ENCODE measurements at places on chromosomes 5 and 9. TPM values are rescaled to one million over a fixed set of nuclear protein-coding genes. Genes with fewer than 3 reads are reported as not detected.

GRCh38 chr9:19162026-19162366, 34.7 kb upstream of the PLIN2 start:
- no peak for DNase-seq

GRCh38 chr5:139910036-139910435, 114.4 kb downstream of the PSD2 start:
- no peak for DNase-seq

DNA sequence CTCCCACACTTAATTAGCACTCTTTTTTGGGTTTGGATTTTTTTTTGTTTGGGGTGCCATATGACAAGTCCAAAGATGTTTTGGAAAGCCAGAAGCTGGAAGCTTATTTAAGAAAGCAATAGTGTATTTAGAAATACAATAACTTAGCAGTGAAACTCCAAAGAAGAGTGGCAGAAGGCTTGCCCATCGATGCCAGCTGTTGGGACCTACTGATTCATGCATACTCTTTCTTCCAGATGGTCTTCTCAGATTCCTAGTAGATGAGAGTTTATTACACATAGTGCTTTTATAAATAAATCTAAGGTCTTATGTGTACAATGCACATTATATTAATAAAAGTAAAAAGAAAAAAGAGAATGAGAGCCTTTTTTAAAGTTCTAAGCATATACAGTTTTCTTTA, 374.6 kb downstream of the OSTF1 start:
- DNase-seq, result no peak

DNA sequence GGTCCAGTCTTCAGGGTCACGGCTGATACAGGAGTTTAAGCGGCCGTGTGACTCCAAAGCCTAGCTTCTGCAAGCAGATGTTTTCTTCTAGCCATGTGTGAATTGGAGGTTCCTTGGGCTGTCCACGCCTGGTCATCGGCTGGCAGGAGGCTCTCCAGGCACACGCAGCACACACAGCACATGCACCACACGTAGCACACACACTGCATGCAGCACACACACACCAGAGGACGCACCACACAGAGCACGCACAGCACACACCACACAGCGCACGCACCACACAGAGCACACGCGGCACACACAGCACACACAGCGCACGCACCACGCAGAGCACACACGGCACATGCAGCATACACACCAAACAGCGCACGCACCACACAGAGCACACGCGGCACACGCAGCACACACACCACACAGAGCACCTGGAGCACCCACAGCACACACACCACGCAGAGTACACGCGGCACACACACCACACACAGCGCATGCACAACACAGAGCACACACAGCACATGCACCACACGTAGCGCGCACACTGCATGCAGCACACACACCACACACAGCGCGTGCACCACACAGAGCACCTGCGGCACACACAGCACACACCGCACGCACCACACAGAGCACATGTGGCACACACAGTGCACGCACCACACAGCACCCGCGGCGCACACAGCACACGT, 234.3 kb downstream of the FANCC start:
- no peak for DNase-seq

DNA sequence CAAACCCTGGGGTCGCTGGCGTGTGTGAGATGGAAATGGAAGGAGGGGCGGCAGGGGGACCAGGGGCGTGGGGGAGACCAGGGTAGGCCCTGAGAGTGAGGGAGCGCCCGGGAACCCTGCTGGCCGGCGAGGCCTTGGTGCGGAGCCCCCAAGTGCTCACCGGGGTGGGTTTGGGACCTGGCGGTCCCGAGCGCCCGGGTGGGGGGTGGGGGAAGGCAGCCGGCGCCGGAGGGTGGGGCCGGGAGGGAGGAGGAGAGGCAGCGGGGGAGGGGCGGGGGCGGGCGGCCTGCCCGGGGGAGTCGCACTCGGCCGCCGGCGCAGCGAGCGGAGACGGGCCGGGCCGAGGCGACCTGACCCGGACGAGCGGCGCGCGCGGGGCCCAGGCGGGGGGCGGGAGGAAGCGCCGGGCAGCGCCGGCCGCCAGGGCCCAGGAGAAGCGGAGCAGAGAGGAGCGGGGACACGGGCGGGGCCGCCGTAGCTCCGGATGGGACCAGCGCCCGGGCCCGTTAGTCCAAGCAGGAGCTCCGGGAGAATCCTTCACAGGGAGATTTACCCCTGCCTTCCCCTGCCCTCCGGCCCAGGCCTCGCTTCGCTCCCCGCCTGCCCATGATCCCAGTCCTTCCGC, at the start of gene NPR2:
TSS of gene NPR2 (plus strand) at position 295 of the 625 bp plus-strand sequence. CDS start 818 bp downstream, outside the sequence.
- no peak for DNase-seq

DNA sequence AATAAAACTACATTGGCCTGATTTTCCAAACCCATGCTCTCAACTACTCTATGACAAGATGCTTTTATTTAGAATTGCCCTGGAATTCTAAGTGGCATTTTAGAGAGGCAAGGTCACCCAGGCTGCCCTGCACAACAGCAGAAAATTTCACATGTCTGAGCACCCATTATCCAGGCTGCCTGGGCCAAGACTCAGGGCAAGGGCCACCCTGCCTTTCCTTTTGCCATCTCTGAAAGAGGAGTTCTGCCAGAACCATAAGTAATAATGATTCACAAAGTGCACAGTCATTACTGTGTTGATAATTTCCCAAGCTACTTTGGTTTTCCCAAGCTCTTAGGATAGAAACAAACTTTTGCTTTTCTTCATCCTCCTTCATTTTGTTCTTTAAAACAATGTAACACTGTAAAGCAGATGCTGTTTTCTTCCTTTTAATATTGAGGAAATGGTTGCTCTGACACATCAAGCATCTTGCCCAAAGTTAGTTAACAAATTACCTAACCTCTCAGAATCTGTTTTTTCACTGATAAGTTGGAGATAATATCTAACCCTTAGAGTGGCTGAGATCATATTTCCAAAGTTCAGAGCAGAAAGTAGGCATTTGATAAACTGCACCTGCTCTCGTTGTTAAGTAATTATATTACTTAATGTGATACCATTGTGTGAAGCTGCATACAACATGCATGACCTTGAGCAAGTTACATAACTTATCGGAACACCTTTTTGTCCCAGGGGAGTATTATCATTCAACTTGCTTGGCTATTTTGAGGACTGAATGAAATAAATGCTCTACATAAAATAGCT, 325.6 kb downstream of the PRELID2 start:
- no peak for DNase-seq

IRX1 gene
- not detected for total RNA-seq

OR1B1 gene
- not detected for total RNA-seq

- no peak for DNase-seq
These were observed 119.5 kb upstream of the PCA3 start for GRCh38 chr9:76644647-76645250.

- DNase-seq, result no peak
These were observed 161.1 kb upstream of the PANK3 start for GRCh38 chr5:168740092-168740800.

GRCh38 chr9:121694600-121694999, 43.2 kb downstream of the DAB2IP start:
- no peak for DNase-seq

OR1J2 gene
- not detected for total RNA-seq

GRCh38 chr5:181259283-181259682, 1.7 kb downstream of the TRIM52 start:
- DNase-seq, result no peak

DNA sequence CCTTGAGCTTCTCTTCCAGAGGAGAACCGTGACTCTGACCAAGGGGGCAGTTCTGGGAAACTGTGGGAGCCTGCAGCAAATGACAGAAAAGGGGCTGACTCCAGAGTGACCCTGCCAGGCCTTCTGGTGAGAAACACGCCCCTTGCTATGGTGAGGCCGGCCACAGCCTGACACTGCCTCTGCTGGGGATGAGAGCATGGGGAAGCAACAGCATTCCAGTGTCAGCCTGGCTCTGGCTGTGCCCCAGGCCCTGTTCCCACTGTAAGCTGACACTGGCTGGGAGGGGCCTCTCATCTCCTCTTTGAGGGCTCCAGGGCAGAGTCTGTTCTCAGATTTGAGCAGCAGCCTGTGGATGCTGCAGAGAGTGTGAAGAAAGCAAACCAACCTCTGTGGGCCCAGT, 180.0 kb upstream of the IL12B start:
- no peak for DNase-seq

RUFY1 gene
- total RNA-seq, result 61.6 TPM

ERGIC1 gene
- total RNA-seq, result 65.1 TPM

- DNase-seq, result no peak
These were observed 6.6 kb downstream of the C1QTNF2 start for GRCh38 chr5:160363660-160364395.

PTGES2 gene
- total RNA-seq, result 61.8 TPM

BAAT gene
- total RNA-seq, result 0.13 TPM

DCAF12 gene
- total RNA-seq, result 23.3 TPM

REEP2 gene
- total RNA-seq, result 0.46 TPM

- no peak for DNase-seq
These were observed 85.2 kb upstream of the HTR4 start for GRCh38 chr5:148739524-148739923.

DNA sequence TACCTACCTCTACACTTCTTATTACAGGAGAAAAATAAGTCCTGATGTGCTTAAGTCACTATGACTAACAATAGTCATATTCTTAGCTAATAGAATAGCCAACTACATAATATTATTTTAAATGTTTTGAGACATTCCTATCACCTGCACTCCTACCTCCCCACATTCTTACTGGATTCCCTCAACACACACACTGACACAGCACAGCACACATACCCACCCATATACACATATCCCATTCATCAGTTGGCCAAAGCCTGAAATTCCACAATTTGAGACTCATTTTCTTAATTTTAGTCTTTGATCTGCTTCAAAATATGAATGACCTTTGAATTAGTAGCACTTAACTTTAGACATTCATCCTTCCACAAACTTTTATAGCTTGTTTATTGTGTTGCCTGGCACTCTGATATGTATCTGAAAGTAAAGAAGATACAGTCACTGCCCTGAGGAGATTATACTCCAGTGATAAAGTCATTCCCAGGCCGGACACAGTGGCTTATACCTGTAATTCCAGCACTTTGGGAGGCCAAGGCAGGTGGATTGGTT, 168.3 kb upstream of the RASA1 start:
- DNase-seq, result no peak

FOXD4L5 gene
- 0.23 TPM for total RNA-seq

FBP1 gene
- total RNA-seq, result 3.9 TPM

DNA sequence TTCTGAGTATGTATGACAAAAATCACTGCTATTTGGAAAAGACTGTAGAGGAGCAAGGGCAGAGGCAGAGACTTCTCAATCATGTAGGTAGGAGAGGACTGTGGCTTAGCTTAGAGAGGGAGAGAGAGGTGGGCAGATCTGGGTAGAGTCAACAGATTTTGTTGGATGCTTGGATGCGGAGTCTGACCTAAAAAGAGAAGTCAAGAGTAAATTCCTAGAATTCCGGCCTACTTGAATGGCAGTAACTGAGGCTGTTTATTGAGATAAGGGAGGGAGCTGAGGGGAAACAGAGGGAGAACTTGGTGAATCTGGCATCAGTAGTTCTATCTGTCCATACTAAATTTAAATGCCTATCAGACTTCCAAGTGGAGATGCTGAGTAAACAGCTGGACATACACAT, 2.4 kb downstream of the TICAM2 start:
- DNase-seq, result no peak

GRCh38 chr9:83935276-83935935, 14.2 kb upstream of the KIF27 start:
- DNase-seq, result no peak

GRCh38 chr5:35374584-35374983, 144.3 kb upstream of the PRLR start:
- no peak for DNase-seq

FBP2 gene
- not detected for total RNA-seq

WNT8A gene
- not detected for total RNA-seq

- DNase-seq, result no peak
These were observed 20.5 kb upstream of the IFNK start for GRCh38 chr9:27503623-27504022.

C8G gene
- total RNA-seq, result 1.7 TPM

DNA sequence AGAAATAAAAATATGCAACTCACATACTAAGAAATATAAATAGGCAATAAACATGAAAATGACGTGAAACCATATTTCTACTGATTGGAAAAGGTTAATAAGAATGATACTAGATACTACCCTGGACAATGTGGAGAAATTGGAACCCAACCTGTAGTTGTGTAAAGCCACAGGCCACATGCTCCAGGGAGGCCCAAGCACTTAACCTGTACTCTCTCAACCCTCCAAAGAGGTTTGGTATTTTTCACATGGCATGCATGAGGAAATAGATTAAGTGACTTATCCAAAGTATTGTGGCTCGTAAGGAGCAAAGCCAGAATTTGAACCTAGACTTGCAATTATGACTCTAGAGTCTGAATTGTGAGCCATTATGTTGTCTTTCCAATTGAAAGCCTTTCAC, 13.4 kb downstream of the LIFR start:
- DNase-seq, result no peak

GRCh38 chr5:88669371-88670050, 213.5 kb downstream of the MEF2C start:
- DNase-seq, result no peak

OR1Q1 gene
- not detected for total RNA-seq

DNA sequence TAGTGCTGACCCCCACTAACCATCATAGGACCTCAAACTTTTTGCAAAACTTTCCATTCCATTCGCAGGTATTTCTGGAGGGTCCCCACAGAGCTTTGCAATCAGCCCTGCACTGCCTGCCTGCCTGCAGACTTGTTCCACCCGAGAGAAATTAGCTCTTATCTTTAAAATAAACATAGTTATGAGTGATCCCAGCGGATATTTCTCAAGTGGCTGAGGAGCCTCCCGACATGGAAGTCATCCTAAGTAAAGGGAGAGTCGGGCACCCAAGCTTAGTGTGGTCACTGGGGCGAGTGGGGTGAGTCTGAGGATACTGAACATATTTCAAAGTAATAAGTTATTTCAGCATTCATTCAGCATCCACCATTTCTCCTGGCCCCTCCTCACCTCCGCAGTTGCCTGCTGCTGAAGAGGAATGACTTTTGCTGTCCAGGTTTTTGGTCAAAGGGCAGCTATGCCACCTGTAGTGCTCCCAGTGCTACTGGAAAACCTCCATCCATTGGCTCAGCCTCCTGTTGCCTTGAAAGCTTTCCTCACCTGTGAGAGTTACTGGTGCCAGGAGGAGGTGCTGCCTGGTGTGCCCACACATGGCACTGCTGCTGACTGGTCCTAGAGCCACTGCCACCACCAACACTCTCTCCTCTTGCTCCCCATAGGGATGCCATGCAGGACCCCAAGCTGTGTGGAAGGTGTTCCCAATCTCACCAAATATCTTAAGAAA, 89.7 kb upstream of the PCSK1 start:
- DNase-seq, result no peak

Measured in T-cell (primary cell).